Aorta (tissue), 5 donors: ENCODE measurements at places on chromosomes 4 and X. TPM values are rescaled to one million over a fixed set of nuclear protein-coding genes. Genes with fewer than 3 reads are reported as not detected.

Gene MSX1
- 4.8 TPM for polyA plus RNA-seq

Gene ACE2
- polyA plus RNA-seq: 13.3 TPM

Gene PHOX2B
- not detected for polyA plus RNA-seq

Gene CHIC2
- polyA plus RNA-seq: 23.7 TPM

Gene RTL9
- not detected for polyA plus RNA-seq

Gene DDX53
- not detected for polyA plus RNA-seq

Gene TEX13D
- polyA plus RNA-seq: not detected

Gene LDB2
- polyA plus RNA-seq: 20.0 TPM

Gene PFKFB1
- polyA plus RNA-seq: not detected

Gene KIF4A
- 0.38 TPM for polyA plus RNA-seq

Gene TRO
- polyA plus RNA-seq: 1.3 TPM

Gene GYG2
- 2.0 TPM for polyA plus RNA-seq

Gene F11
- 0.20 TPM for polyA plus RNA-seq

Gene MAMLD1
- polyA plus RNA-seq: 7.5 TPM

Gene AREG
- polyA plus RNA-seq: 1.4 TPM

Gene NEXMIF
- 0.05 TPM for polyA plus RNA-seq

Gene MAGEA2B
- polyA plus RNA-seq: not detected

Gene TIMP1
- 3,088 TPM for polyA plus RNA-seq

Gene LRCH2
- polyA plus RNA-seq: 2.6 TPM

Gene PPEF1
- polyA plus RNA-seq: not detected

Gene CRMP1
- polyA plus RNA-seq: not detected

Gene FMR1NB
- not detected for polyA plus RNA-seq

Gene MID2
- polyA plus RNA-seq: 6.4 TPM

Gene ZCCHC12
- not detected for polyA plus RNA-seq

Gene HSFX1
- polyA plus RNA-seq: 1.3 TPM

Gene MAGEC1
- polyA plus RNA-seq: not detected

Gene ARR3
- not detected for polyA plus RNA-seq

Gene NAP1L3
- polyA plus RNA-seq: 12.8 TPM

Gene GAGE1
- polyA plus RNA-seq: not detected

Gene PWWP3B
- polyA plus RNA-seq: 0.08 TPM

Gene CFAP47
- polyA plus RNA-seq: not detected

Gene ITIH6
- polyA plus RNA-seq: not detected

Gene TCEAL6
- polyA plus RNA-seq: 2.3 TPM

Gene RHOXF2B
- not detected for polyA plus RNA-seq

Gene PRSS12
- polyA plus RNA-seq: 0.50 TPM

Gene RS1
- not detected for polyA plus RNA-seq

Gene PAK3
- 0.50 TPM for polyA plus RNA-seq

Gene IL3RA
- 0.95 TPM for polyA plus RNA-seq

Gene TNMD
- polyA plus RNA-seq: not detected

Gene ARAP2
- polyA plus RNA-seq: 0.26 TPM

Gene PAGE2
- not detected for polyA plus RNA-seq

Gene MBTPS2
- 6.8 TPM for polyA plus RNA-seq

Gene FABP2
- 0.05 TPM for polyA plus RNA-seq

Gene MAGED4B
- not detected for polyA plus RNA-seq

Gene MANBA
- 19.9 TPM for polyA plus RNA-seq

Gene PLXNB3
- polyA plus RNA-seq: 0.38 TPM

Gene SLC9B1
- 0.13 TPM for polyA plus RNA-seq

Gene NAT8L
- polyA plus RNA-seq: under 0.01 TPM

Gene SPIN3
- polyA plus RNA-seq: 10.5 TPM

Gene CSAG3
- not detected for polyA plus RNA-seq

Gene SORCS2
- polyA plus RNA-seq: 1.4 TPM

Gene ERAS
- 0.69 TPM for polyA plus RNA-seq
